Esophagus squamous epithelium (tissue), 5 donors: ENCODE measurements at places on chromosomes 16 and 17.

DNA sequence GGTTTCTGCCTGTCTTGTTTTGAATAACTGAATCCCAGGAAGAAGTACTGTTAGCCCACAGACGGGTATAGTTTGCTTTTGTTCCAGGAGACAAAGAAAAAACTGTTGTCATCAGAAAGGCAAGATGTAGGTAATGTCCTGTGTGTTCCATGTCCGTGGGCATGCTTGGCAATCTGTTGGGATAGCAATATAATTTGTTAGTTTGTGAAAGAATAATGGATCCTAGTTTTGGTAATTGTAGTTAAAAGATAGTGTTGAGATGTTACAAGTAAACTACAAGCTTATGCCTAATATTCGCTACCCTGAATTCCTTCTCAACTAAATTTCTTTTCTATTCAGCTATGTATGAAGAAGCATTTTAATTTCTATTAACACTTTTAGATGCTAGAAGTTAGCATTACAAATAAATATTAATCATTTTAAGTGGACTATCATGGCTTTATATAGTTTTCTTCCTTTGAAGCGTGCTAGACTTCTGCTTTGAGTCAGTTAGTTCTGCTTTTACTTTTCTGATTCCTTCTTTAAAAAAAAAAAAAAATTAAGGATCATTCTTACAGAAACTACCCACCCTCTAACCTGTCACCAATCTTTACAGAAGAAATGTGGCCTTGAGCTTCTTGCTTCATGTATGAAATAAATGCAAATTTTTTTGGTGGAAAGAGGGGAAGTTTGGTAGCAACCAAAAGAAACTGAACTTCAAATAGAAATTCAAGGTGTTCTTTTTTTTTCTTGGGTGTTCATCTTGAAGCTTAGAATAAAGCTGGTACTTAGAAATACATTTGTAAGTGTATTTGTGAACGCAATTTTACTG, 2.4 kb downstream of the EVI2A start:
- no peak for DNase-seq

- no peak for DNase-seq
These were observed 145.9 kb upstream of the PLCG2 start for GRCh38 chr16:81633147-81633619.

- DNase-seq, result no peak
These were observed 44.7 kb downstream of the GRB7 start for GRCh38 chr17:39782481-39782880.

DNA sequence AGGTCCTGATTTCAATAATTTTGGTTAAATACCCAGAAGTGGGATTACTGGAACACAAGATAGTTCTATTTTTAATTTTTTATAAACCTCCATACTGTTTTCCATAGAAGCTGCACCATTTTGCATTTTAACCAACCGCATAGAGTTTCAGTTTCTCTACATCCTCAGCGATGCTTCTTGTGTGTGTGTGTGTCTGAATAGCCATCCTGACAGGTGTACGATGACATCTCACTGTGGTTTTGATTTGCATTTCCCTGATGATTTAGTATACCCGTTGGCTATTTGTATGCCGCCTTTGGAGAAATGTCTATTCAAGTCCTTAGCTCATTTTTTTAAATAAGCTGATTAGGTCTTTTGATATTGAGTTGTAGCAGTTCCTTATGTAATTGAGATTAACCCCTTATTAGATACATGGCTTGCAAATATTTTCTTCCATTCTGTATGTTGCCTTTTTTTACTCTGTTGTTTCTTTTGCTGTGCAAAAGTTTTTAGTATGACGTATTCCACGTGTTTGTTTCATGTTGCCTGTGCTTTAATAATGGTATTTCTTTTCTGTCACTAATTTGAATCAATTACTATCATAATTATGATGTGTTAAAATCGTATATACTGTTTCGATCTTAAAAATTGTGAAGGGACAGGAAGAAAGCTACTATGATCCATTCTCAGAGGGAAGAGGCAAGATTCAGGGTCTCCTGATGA, 227.2 kb upstream of the MON1B start:
- no peak for DNase-seq

- no peak for DNase-seq
These were observed 2.7 kb upstream of the LIMD2 start for GRCh38 chr17:63702721-63703015.

DNA sequence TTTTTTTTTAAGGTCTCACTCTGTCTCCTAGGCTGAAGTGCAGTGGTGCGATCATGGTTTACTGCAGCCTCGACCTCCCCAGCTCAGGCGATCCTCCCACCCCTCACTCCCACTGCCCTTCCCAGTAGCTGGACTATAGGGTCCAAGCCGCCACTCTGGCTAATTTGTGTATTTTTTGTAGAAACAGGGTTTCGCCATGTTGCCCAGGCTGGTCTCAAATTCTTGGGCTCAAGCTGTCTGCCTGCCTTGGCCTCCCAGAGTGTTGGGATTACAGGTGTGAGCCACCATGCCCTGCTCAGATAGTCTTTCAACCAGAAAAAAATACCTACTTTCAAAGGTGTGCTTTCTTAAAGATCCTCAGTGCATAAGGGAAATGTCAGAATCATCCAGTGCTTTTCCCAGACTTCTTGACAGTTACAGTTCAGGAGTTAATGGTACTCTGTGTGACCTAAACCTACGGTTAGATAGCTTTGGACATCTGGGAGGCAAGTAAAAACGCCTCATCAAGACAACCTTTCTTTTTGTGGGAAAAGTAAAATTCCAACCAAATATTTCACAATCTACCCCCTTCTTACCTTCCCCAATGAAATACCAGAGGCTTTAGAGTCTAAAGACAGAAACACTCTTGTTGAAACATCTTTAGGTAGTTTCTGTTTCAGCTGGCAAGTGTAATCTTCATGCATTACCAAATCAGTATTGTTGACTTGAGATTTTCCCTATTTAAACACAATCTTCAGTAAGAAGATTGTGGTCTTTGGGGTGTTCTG, 6.8 kb downstream of the RSPRY1 start:
- no peak for DNase-seq

- DNase-seq, result no peak
These were observed 162.8 kb upstream of the ANKFN1 start for GRCh38 chr17:55990332-55991006.

DNA sequence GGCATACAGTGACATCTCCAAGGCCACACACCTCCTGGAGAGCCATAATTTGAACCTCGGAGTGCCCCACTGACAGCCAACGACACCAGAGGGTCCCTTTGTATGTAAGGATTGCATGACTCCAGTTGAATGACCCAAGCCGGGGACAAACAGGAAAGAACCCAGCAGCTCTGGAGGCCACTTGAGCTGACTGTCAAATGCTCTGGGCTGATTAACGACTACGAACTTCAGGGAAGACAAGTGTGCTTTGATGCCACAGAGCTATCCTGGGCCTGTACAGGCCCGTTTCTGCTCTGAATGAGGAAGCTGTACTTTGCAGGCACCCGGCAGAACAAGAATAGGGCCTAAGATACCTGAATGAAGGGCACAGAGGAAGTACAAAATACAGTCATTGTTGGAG, 404.6 kb downstream of the SLC39A11 start:
- DNase-seq, result no peak

GRCh38 chr17:36703860-36704266, 102.5 kb downstream of the MRM1 start:
- no peak for DNase-seq

DNA sequence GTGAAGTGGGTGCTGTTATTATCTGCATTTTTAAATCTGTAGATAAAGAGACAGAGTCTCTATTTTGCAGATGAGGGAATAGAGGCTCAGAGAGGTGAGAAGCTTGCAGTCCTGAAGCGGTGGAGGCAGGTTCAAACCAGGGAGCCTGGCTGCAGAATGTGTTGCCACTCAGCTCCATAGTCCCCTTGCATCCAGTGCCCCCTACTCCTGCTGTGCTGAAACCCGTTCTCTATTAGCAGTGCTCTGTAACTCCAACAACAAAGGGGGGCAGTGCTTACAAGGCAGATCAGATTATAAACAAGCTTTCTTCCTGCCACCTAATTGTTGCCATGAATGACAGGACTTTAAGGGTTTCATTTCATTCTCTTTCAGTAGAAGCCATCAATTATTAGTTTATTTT, 118.1 kb upstream of the CACNG3 start:
- DNase-seq, result no peak

GRCh38 chr16:63289834-63290460, 1253.7 kb upstream of the CDH8 start:
- no peak for DNase-seq

DNA sequence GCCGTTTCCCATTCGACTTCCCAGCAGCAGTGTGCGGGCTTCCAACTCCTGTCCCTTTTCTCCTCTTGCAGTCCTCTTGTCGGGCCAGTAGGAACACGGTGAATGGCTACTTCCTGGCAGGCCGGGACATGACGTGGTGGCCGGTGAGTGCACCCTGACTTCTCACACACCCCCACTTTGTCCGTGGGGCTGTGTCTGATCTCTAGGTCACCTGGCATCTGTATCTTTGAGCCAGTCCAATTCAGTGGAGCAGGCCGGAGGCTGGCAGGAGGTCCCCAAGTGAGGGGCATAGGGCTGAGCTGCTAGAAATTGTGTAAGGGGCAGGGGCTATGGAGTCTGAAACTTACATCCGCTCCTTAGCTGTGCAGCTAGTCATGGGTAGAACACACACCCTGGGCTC, 6.6 kb downstream of the SLC5A10 start:
- DNase-seq, result no peak

DNA sequence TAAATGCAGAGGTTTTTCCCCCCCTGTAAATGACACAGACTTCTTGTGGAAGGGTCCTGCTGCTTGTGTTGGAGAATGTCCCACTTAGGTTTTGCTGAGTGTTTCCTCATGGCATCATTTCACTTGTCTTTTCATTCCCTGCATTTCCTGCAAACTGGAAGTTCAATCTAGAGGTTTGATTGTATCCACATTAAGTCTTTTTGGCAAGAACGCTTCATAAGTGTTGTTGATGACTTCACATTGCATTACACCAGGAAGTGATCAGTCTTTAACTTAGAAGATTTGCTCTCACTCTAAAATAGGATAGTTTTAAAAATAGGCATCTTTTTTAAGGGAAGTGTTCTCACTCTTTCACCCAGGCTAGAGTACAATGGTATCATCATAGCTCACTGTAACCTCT, 67.2 kb downstream of the RPTOR start:
- DNase-seq, result no peak

GRCh38 chr17:15287538-15288267, 22.6 kb upstream of the PMP22 start:
- DNase-seq, result no peak

DNA sequence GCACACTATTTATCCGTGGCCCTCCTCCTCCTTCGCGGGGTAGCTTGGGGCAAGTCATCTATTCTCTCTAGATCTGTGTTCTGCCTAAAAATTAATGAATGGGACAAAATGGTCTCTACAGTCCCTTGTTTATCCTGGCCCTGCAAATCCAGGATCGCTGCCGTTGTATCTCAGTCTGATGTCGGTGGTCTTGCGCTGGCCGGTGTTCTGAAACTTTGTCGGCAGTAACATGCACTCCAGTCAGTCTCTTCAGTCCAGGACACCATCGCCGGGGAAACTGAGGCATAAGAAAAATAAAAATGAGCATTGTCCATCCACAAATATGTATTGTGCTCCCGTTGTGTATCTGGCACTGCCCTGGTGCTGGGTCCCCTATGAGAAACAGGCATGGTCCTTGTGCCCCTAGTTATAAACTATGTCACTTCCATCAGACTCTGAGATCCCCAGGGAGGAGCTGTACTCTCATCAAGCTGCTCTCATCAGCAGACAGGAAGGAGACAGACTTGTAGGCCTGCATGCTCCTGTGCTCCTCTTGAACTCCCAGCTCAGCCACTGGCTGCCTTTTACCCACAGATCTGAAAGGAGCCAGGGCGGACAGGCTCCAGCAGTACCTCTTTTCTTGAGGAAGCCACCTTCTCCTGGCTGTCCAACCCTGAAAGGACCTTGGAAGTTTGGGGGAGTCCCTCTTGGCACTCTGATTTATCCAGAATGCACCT, 13.7 kb upstream of the CA4 start:
- no peak for DNase-seq

GRCh38 chr16:11805556-11805955, 8.5 kb upstream of the ZC3H7A start:
- DNase-seq, result no peak

- DNase-seq, result no peak
These were observed 43.4 kb downstream of the BAHCC1 start for GRCh38 chr17:81438688-81439087.

DNA sequence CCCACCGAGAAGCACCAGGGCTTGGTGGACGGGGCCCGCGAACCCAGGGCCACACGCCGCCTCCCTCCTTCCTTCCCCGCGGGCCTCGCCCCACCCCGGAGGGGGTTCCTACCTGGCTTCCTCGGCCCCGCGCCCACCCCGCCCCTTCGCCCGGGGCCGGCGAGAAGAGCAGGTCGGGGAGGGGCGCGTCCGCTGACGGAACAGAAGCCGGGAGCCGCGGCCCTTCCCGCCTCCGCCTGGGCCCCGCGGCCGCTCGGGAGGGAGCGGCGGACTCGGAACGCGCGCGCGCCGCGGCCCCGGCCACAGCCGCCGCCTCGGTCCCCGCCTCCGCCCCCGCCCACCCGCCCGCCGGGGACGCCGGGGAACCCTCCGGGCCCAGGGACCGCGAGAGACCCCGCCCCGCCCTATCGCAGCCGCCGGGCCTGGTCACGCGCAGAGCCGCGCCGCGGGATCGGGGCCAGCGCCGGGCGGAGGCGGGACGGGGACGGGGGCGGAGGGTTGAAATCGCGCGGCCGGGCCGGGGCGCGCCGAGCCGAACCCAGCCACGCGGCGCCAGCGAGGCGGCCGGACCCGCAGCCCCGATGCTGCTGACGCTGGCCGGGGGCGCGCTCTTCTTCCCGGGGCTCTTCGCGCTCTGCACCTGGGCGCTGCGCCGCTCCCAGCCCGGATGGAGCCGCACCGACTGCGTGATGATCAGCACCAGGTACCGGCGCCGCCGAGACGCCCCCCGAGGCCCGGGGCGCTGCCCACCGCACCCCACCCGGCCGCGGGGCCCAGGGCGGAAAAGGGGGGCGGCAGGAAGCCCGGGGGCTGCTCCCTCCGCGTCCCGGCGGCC, at the start of gene TLCD3A:
Gene TLCD3A, plus strand, starts transcription at position 530 of the 835 bp plus-strand sequence. Its CDS starts 52 bp downstream, at position 582.
- no peak for DNase-seq

DNA sequence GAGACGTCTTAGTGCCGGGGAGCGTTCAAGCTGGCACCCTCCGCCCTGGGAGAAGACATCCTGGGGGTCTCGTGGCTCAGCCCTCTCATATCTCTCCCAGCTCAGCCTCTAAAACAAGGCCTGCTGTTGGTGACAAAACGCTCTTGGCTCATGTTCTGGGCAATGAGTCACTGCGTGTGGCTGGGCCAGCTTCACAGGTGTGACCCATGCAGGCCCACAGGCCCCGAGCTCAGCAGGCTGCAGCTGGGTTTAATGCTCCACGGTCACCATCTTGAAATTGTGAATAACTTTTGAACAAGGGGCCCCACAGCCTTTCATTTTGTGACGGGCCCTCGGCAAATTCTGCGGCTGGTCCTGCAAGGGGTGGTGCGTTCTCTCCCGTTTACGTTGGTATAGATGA, 22.4 kb downstream of the GAA start:
- no peak for DNase-seq
